ENCODE measurements at places on chromosomes 6 and 20. TPM values are rescaled to one million over a fixed set of nuclear protein-coding genes. Genes with fewer than 3 reads are reported as not detected.
A peak's percentile ranks its signal among the peaks of the same experiment; 100 is the strongest.

DNA sequence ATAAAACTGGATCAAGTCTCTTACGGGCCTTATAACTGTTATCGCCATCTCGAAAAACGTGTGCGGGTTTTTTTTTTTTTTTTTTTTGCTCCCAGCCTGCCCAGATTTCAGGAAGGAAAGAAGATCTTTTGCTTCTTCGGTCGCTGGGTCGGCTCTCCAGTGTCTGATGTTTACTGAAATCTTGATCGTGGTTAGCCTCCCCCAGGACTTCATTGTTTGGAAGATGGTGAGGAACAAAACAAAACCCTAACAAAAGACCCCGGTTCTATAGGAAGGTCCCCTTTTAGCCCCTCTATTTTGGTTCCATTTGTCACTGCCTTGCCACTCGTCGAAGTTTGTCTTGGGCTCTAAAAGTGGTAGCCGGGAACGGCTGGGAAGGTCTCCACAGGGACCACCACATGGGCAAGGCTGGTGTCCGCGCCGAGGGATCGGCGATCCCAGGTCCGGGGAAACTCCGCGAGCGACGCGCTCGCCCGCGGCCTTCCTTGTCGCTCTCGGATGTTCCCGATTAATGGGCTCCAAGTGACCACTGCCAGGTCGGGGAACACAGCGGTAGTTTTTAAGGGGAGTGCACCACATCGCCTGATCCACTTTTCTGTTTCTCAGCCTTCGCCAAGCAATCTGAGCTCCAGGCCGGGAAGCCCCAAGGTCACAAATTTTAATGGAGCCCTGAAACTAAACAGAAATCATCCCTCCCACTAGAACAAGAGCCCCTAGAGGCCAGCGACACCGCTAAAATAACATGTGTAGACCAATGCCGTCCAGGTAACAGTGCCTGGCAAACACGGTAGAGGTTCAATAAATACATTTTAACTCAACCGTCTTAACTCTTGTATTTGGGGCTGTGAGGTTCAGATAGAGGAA, 27.0 kb downstream of the TRIM27 start:
- peaks cover 9% of the 10 kb centered on the region for H3K4me1 ChIP-seq
- H3K36me3 ChIP-seq = peaks cover 8% of the 10 kb centered on the region
- DNase-seq = peak; percentile 61
- H3K27ac ChIP-seq = peak overlapping the region; percentile 100
- peak overlapping the region; percentile 91 for H3K4me3 ChIP-seq

DNA sequence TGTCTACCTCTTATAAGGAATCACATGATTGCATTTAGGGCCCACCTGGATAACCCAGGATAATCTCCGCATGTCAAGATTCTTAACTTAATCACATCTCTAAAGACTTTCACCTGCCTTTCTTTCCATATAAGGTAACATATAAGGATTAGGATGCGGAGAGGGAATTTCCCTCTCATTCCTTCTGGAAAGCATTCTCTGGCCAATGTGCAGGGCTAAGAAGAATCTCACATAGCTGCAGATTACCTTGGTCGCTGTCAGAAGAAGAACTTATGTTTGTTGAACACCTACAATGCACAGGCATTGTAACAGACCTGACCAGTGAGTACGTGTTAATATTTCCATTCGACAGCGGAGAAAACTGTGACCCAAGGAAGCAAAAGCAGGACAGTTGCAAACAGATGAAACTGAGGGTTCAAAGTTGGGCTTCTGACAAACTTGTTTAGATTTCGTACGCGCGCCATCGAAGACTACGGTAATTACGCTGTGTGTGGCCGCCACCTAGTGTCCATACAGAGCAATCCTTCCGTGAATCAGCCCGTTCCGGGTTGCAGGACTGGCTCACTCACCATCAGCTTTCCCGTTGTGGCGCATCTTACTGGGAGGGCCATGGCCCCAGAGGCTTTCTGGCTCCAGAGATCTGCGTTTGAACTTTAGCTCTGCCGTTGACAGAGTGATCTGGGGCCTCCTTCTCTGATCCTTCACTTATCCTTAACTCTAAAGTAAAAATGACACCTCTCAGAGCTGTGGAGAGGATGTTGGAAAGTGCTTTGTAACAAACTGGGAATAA, 9.5 kb downstream of the C20orf202 start:
- H3K27ac ChIP-seq = no peak overlapping the region
- H3K4me3 ChIP-seq = no peak overlapping the region
- peaks cover 10% of the 10 kb centered on the region for H3K36me3 ChIP-seq
- DNase-seq = peak; percentile 80

DNA sequence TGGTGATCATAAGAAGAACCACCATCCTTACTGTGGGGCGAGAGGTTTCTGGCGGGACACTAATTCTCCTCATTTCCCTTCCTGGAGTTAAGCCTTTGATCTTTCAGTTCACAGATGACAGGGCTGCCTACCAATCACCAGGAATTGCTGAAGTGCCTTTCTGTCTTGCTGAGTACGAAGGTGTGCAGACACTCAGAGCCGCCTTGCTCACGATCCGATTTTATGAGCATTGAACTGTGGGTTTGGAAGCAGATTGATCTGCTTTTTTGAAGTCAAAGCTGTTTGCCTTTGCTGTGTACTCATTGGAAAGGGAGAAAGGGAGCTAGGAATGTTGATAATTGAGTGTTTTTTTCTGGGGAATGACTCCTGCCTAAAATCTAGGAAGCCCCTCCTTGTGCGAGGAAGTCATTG, 129.1 kb upstream of the SALL4 start:
- H3K36me3 ChIP-seq = no peaks in the 10 kb centered on the region
- DNase-seq = no peak
- H3K27ac ChIP-seq = peak overlapping the region; percentile 79
- H3K27me3 ChIP-seq = no peaks in the 10 kb centered on the region
- peaks cover 22% of the 10 kb centered on the region for H3K4me1 ChIP-seq

Gene CCDC28A
- total RNA-seq = 10.6 TPM

Gene TPD52L1
- total RNA-seq = 17.7 TPM

- peaks cover 50% of the 10 kb centered on the region for H3K4me1 ChIP-seq
- peaks cover 14% of the 10 kb centered on the region for H3K27me3 ChIP-seq
- H3K4me3 ChIP-seq = peak overlapping the region; percentile 46
Observed at GRCh38 chr6:129317931-129318820, 391.8 kb downstream of the ARHGAP18 start.

Gene PGC
- total RNA-seq = 0.62 TPM

- H3K4me3 ChIP-seq = no peak overlapping the region
- no peak for DNase-seq
- H3K27ac ChIP-seq = no peak overlapping the region
Observed at GRCh38 chr6:45916692-45917091, 99.0 kb downstream of the CLIC5 start.

DNA sequence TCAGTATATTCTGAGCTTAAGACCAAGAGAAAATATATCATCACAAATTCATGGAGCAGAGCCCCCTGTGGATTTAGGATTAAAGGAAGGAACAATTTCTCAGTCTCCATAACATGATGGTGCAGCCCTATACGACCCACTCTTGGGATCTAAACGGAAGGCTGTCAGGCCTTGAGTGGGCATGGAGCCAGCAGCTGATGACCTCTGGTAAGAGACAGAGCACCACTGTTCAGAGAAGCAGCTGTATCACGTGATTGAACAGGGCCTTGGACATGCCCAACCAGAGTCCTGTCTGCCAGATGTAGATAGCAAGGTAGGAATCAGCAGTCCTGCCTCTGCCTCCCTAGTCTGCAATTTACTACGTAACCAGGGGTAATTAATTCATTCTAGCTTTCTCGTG, 259.4 kb upstream of the POU3F2 start:
- H3K27ac ChIP-seq = no peak overlapping the region
- H3K4me3 ChIP-seq = no peak overlapping the region
- H3K27me3 ChIP-seq = no peaks in the 10 kb centered on the region
- DNase-seq = no peak
- H3K4me1 ChIP-seq = no peaks in the 10 kb centered on the region

- no peak for DNase-seq
- H3K4me3 ChIP-seq = no peak overlapping the region
- H3K27ac ChIP-seq = no peak overlapping the region
- peaks cover 7% of the 10 kb centered on the region for H3K4me1 ChIP-seq
- H3K36me3 ChIP-seq = no peaks in the 10 kb centered on the region
- no peaks in the 10 kb centered on the region for H3K27me3 ChIP-seq
Observed at GRCh38 chr6:2103765-2104523, 141.5 kb downstream of the GMDS start.

Gene POU3F2
- total RNA-seq = 0.14 TPM

Gene DPPA5
- total RNA-seq = 6.7 TPM

Gene PACRG
- 0.44 TPM for total RNA-seq

Gene DACT2
- 4.9 TPM for total RNA-seq

Gene APCDD1L
- total RNA-seq = 2.4 TPM

Gene ABCC10
- 26.6 TPM for total RNA-seq

DNA sequence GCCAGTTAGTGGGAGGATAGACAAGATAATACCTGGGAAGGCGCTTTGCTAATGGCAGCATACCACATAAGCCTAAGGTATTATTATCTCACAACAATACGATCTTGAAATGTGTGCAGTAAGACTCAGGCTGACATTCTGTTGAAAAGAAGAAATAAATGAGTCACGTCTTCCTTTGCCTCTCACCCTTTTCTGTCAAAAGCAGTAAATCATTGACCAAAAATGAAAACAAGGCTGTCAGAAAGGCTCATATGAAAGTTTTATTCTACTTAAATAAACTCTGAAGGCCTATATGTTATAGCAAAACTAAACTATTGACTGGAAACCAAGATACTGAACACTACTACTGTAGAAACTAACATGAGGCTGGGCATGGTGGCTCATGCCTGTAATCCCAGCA, 43.1 kb upstream of the IL20RA start:
- H3K4me1 ChIP-seq = no peaks in the 10 kb centered on the region
- H3K36me3 ChIP-seq = no peaks in the 10 kb centered on the region
- DNase-seq = no peak
- H3K27me3 ChIP-seq = no peaks in the 10 kb centered on the region

DNA sequence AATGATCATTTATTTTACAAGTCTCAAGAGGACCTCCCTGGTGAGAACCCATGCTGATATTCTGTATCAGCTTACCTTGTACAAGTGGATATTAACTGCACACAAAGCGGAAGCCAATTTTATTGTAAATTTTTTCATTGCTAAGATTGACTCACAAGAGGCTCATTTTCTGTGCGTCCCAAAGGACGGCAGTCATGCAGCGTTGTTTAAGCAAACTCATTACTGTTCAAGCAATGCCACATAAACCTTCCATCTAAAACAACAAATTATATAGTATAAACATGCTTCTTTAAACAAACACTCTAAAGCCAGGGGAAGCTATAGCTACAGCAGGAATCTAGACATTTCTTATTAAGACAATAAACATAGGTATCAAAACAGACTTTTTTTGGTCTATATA, 575.3 kb downstream of the FRK start:
- H3K4me1 ChIP-seq = peaks cover 4% of the 10 kb centered on the region
- no peak overlapping the region for H3K4me3 ChIP-seq
- no peak for DNase-seq
- no peaks in the 10 kb centered on the region for H3K27me3 ChIP-seq
- no peaks in the 10 kb centered on the region for H3K36me3 ChIP-seq

Gene L3MBTL1
- total RNA-seq = 28.3 TPM

DNA sequence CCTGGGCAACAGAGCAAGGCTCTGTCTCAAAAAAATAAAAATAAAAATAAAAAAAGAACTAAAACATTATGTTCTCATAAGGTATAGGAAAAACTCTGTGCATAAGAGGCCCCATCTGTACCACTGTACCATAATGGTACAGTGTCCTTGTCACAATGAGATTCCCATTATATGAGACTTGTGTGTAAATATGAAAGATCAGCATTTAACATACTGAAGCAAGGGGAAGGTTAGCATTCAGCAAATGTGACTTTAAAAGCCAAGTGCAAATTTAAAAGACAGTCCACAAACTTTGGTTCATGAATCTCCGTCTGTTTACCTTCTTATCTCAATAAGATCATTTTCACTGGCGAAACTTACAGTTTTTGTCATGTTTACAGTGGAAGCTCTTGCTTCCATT, 16.2 kb downstream of the DSP start:
- no peak for DNase-seq
- H3K27me3 ChIP-seq = no peaks in the 10 kb centered on the region
- H3K36me3 ChIP-seq = peaks cover 47% of the 10 kb centered on the region
- H3K4me3 ChIP-seq = no peak overlapping the region

Gene OR12D3
- not detected for total RNA-seq

Gene CRISP2
- not detected for total RNA-seq

Gene HLA-E
- 44.7 TPM for total RNA-seq

- peaks cover 7% of the 10 kb centered on the region for H3K36me3 ChIP-seq
- no peak overlapping the region for H3K4me3 ChIP-seq
Observed at GRCh38 chr20:35572838-35573237, 31.0 kb downstream of the ERGIC3 start.

DNA sequence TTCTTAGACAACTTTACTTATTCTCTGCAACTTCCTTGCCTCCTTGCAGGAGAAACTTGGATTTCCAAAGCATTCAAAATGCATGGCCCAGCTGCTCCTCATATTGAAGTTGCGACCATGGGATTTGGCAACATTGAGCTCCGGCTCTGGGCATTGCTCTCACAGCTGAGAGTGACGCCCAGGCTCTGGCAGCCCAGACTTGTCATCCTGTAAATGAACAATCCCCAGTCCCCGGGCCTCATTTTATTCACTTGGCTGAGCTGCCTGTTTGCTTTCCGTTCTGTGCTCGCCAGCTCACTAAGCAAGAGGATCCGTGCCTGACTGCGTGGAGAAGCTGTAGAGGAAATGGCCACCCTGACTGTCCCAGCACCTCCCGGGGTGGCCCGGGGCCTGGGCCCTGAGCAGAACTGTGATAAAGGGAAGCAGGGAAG, 119.5 kb upstream of the CD93 start:
- H3K4me1 ChIP-seq = peaks cover 30% of the 10 kb centered on the region
- H3K27ac ChIP-seq = no peak overlapping the region
- peak overlapping the region; percentile 5 for H3K4me3 ChIP-seq
- H3K36me3 ChIP-seq = no peaks in the 10 kb centered on the region

DNA sequence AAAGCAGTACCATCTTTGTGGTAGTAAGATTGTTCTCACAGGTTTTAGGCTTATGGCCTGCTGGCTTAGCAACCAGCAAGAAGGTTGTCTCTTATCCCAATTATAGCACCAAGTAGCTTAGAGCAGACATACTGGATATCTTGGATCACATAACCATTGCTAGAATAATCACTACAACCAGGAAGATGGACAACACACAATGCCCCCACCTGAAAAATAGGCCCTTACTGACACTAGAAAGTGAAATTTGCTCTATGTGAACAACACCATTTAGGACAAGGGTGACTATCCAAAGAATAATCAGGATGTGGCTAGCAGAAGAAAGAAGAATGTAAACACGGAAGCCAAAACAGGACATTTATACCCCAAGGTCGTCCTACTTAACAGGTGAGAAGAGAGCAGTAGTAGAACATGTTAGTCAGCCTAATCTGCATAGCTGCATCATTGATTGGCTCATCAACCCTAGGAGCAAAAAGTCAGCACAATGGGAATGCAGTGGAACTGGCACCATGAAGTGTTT, 172.7 kb upstream of the MARCKS start:
- no peak overlapping the region for H3K27ac ChIP-seq
- peaks cover 12% of the 10 kb centered on the region for H3K4me1 ChIP-seq
- no peak overlapping the region for H3K4me3 ChIP-seq
- no peaks in the 10 kb centered on the region for H3K36me3 ChIP-seq
- DNase-seq = no peak
- H3K27me3 ChIP-seq = no peaks in the 10 kb centered on the region

Gene SNX9
- 35.0 TPM for total RNA-seq

Gene TAAR1
- total RNA-seq = not detected
